ENCODE measurements at places on chromosomes 13 and 19. TPM values are rescaled to one million over a fixed set of nuclear protein-coding genes. Genes with fewer than 3 reads are reported as not detected.

DNA sequence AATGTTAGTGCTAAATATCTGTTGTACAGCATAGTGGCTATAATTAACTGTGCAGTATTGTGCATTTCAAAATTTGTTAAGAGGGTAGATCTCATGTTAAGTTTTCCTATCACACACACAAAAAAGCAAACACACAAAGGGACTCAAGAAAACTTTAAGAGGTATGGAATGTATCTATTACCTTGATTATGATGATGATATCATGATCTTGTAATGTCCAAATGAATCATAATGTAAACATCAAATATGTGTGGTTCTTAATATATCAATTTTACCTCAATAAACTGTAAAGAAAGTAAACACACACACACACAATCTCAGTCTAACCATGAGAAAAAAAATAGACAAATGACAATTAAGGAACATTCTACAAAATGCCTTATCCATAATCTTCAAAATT is 934.6 kb downstream of the SLITRK1 start:
- no peak for DNase-seq

GRCh38 chr19:50556282-50557008 is 11.8 kb downstream of the LRRC4B start:
- DNase-seq: peak; percentile 86

GRCh38 chr13:110194451-110194850 is 112.5 kb downstream of the COL4A1 start:
- DNase-seq: no peak

DNA sequence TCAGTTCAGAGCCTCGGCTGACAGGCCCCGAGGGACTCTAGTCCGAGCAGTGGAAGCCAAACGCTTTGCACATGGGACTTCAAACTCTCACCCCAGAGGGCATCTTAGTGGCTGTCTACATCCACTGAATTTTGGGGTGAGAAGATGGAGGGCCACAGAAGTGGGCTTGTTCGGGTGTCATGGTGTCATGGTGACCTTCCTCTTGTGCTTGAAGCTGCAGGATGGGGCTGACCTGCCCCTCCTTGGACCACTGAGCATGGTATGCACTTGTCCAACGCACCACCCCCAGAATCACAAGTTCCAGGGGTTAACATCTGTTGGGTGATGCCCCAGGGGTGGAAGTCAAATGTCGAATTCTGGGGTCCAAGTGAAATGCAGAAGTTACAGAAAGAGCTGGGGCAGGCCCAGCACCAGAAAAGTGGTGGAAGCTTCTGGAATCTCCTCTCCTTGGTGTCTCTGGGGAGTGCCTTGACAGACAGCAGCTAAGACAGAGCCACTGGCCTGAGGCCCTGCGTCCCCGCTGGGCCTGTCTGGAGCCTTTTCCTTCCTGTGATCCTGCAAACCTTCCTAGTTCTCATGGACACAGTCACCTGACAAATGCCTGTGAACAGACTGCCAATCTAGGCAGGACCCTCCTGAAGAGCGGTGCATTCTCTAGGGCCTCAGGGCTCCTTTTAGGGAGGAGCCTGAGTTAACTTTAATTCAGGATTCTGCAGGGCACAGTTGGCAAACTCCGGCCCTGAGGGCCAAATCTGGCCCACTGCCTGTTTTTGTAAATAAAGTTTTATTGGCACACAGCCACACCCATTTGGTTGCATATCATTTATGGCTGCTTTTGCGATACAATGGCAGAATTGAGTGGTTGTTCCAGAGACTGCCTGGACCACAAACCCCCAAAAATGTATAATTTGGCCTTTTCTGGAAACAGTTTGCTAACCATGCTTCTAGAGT is 65.1 kb upstream of the RANBP3 start:
- DNase-seq: no peak

Gene LGALS14
- total RNA-seq: not detected

- no peak for DNase-seq
These were observed 29.8 kb downstream of the DGKH start for GRCh38 chr13:42078128-42078808.

DNA sequence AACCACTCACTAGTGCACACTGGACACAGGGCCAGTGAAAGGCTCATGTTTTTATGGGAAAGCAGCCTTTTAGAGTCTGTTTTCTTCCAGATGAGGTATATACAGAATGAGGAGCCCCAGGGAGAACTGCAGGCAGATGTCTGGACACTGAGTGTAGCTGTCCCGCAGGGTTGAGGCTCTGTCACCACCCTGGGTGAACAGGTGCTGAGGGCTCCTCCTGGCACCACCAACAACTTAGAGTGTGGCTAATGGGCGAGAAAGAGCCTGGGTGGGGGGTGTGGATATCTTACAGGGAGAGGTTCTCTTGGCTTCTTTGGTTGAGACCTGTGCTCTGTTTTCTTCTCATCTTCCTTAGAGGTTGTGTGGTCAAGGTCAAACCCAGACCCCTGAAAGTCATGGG is 202.1 kb upstream of the GPR12 start:
- no peak for DNase-seq

DNA sequence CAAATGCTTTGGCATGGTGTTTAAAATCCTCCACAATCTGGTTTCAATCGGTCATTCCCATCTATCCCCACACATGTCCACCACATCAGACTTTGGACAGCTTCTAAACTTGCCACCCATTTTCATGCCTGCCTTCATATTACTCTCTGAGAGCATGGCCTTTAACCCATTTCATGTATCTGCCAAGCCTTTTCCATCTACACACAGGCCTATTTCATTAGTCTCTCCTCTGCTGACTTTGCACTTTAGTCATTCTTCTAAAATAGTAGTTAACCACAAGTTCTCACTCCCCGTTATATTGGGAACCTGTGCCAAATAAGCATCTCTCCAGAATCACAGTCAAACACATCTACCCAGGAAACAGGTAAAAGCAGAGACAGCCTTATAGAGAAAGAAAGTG is 142.2 kb downstream of the MZT1 start:
- DNase-seq: no peak

GRCh38 chr13:34430294-34430693 is 511.8 kb upstream of the NBEA start:
- DNase-seq: no peak

Gene IFI30
- 43.7 TPM for total RNA-seq

DNA sequence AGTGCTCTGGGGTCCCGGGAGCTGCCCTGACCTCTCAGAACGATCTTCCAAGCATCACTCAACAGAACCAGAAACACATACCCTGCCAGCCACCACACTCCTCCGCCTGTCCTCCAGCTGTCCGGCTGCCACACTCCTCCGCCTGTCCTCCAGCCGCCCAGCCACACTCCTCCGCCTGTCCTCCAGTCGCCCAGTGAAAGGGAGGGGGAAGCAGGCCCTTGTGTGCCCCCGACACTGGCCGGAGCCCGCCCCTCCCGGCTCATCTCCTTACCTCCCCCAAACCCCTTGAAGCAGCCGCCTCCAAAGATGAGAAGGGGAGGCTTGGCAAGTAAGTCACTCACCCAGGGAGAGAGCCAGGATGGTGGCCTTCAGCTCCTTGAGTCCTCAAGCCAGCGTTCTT is 40.2 kb downstream of the STK24 start:
- no peak for DNase-seq

Gene ZNF610
- total RNA-seq: 1.3 TPM

Gene SIGLECL1
- not detected for total RNA-seq

DNA sequence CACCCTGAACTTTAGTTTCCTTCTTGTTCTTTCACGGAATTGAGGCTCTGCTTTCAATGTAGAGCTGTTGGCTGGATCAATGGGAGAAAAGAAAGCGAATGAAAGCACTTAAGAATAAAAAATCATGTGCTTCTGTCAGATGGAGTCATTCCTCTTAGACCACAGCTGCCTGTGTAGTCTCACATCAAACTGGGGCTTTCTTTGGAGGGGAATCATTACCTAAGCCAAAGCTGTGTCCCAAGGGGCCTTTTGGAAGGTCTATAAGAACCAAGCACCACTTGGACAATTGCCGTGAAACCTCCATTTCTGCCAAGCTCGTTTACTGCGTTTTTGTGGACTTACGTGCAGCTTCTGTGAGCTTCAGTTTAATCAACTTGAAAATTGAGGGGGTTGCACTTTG is 44.2 kb upstream of the RNF113B start:
- DNase-seq: no peak

- DNase-seq: no peak
These were observed 22.1 kb downstream of the PLEKHF1 start for GRCh38 chr19:29687244-29687896.

Gene PLPPR3
- 0.21 TPM for total RNA-seq

Gene PTGIR
- 14.8 TPM for total RNA-seq

GRCh38 chr19:10420444-10421239 is at the start of gene PDE4A:
PDE4A (plus strand) TSS chr19:10420538; CDS start chr19:10420765, 227 bp downstream.
- no peak for DNase-seq

Gene KLF1
- total RNA-seq: not detected

DNA sequence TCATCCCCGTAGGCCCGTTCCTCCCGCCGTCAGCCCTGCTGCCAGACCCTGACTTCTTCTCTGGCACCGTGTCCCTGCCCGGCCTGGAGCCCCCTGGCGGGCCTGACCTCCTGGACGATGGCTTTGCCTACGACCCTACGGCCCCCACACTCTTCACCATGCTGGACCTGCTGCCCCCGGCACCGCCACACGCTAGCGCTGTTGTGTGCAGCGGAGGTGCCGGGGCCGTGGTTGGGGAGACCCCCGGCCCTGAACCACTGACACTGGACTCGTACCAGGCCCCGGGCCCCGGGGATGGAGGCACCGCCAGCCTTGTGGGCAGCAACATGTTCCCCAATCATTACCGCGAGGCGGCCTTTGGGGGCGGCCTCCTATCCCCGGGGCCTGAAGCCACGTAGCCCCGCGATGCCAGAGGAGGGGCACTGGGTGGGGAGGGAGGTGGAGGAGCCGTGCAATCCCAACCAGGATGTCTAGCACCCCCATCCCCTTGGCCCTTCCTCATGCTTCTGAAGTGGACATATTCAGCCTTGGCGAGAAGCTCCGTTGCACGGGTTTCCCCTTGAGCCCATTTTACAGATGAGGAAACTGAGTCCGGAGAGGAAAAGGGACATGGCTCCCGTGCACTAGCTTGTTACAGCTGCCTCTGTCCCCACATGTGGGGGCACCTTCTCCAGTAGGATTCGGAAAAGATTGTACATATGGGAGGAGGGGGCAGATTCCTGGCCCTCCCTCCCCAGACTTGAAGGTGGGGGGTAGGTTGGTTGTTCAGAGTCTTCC is 1.3 kb upstream of the CLASRP start:
- DNase-seq: peak; percentile 35

- no peak for DNase-seq
These were observed 3.6 kb upstream of the KMT5C start for GRCh38 chr19:55336101-55336500.

- peak; percentile 76 for DNase-seq
These were observed 55.6 kb downstream of the TMED1 start for GRCh38 chr19:10780368-10780767.

Gene GFY
- total RNA-seq: not detected

Data from left cardiac atrium (tissue), 4 donors.